ENCODE measurements at places on chromosomes 1 and 21.
A peak's percentile ranks its signal among the peaks of the same experiment; 100 is the strongest.

DNA sequence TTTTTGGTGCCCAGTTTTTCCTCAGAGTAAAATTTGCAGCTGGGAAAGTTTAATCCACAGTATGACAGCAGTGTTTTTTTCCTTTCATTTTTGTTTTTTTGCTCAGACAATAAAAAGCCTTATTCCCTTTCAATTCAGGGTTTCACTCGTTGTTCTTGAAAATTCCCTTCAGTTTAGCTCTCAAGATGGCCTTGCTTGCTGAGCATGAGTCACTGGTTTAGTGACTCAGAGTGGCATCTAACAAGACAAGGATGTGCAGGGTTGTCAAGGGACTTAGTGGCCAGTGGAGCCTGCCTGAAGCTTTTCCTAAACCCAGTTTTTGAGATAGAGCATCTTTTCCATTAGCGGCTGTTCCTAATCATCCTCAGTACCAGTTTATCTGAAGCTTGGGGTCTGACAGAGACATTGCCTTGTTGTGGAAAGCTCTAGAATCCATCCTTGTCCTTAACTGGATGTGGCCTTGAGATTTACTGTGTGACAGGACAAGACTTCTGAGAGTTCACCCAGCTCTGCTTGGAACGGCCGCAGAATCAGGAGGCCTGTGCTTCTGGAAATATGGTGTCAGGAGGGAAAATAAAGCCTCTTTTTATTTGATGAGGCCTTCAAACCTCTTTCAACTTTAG lies 48.4 kb upstream of the DNAJC6 start:
- DNase-seq: no peak

GRCh38 chr1:37410815-37411214 lies 63.6 kb upstream of the ZC3H12A start:
- DNase-seq: peak; percentile 56

DNA sequence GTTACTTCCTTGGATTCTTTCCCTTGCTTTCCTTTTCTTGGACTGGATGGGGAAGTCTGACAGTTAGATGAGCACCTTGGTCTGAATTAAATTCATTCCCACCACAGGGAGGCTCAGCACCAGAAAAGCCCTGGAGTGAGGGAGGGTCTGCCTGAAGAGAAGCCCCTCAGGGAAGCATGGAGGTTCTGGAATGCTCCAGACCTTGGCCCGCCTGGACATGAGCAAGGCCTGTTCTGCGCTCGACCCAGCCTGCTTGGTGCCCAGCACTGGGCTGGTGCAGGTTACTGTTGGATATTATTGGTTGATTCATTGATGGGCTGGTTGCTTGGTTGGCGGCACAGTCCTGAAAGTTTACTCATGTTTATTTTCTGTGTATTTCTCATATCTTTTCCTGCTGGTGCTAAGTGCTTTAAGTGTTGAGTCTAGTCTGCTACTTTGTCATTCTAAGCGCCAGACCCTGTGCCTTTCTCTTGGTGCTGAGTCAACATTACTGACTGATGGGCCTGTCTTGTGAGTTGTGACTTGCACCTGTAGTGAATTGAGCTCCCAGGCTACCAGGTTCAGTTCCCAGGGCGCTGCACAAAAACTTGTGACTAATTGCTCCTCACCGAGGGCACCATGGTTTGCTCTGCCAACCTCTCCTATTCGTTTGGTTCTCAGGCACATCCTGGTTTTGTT lies 538.5 kb downstream of the KIF26B start:
- no peak for DNase-seq

DNA sequence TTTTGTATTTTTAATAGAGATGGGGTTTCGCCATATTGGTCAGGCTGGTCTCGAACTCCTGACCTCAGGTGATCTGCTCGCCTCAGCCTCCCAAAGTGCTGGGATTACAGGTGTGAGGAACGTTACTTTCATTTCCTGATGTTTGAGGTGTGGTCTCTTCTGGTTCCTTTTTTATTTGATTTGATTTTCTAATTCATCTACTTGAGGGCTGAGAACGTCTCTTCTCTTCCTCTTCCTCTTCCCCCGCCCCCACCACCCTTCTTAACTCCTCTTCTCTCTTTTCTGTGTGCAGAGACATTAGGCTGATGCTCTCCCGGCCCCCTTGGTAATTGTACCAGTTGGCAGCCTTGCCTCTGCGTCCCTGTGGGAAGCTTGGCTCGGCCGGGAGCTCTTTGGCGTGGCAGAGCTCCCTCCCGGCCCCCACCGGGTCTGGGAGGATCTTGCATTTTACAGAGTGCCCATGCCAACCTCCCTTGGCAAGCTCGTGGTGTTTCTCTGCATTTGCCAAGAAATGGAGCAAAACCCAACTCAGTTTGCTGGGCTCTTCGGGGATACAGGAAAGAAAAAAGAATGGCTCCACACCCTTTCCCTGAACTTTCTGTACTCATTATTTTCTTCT lies 19.9 kb downstream of the CRYAA start:
- DNase-seq: peak; percentile 54

DNA sequence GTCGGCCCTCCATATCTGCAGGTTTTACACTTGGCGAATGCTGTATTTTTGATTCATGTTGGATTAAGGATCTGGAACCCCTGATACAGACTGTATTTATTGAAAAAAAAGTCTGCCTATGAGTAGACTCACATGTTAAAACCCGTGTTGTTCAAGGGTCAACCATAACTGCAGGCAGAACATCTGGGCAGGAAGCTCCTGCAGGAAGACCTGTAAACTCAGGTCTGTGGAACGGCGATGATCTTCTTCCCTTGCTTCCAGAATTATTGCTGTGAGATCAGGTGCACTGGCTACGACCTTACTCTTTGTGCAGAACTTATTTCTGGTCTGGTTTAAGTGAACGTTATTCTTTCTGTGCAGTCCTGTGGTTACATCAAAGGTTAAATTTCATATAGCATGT lies 96.6 kb downstream of the DISC1 start:
- no peak for DNase-seq

DNA sequence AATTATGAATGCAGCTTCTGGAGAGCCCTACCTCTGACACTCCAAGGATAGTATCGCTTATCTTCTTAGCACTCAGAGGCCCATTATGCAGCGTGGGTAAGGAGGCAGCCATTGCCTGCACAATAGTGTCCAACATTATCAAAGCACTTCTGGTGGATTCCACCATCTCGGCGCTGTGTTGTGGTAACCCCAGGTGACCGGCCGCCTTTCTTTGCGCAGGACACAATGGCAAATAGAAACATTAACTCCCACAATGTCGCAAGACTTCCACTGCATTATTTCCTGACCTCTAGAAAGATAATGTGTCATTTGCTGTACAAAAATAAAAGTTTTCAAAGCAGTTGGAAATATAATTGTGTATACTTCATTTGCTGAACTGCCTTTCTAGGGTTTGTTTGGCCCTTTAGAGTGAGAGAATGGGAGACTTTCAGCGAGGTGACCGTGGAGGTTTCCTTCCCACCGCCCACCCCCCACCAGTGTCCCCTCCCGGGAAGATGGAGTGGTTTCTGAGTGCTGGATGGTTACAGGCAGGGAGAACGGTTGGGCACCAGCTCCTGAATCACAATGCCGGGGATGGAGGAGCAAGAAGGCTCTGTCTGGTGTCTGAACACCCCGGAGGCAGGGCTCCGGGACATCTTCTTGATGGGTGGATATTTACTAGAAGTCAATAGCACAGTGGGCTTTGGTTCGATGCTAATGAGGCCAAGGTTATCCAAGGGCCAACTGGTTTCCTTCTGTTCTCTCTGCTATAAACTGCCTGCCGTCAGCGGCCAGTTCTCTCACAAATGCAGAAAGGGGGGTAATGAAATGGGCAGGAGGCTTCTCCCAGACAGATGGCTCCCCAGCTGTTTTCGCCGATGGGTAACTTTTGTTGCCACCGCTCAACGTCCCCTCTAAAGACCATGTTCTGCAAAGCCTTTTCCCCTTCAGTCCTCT lies 215.4 kb upstream of the PROX1 start:
- DNase-seq: no peak

GRCh38 chr21:35336534-35336933 lies 287.4 kb upstream of the RUNX1 start:
- DNase-seq: no peak

GRCh38 chr1:178960482-178961240 lies 65.0 kb upstream of the FAM20B start:
- peak; percentile 71 for DNase-seq

- DNase-seq: peak; percentile 38
These were observed 42.7 kb downstream of the MORN1 start for GRCh38 chr1:2348346-2349325.

- peak; percentile 82 for DNase-seq
These were observed at the start of gene EXTL1 for GRCh38 chr1:26021647-26022403. TSS of gene EXTL1 (plus strand) at chr1:26021775. CDS start at chr1:26022647, 872 bp downstream.

DNA sequence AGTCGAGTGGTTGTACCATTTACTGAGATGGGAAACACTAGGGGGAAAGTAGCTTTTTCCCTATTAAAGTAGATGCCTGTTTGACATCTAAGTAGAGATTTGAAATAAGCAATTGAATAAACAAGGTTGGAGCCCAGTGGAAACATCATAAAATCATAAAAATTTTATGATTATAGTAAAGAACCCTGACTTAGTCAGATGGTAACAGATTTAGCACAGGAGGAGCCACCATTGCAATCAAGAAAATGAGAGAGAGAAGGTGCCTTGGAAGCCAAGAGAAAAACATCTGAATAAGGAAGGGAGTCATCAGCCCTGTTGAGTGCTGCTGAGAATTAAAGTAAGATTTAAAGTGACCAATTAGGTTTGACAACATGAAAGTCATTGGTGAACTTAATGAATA lies 49.8 kb downstream of the SMG7 start:
- no peak for DNase-seq

DNA sequence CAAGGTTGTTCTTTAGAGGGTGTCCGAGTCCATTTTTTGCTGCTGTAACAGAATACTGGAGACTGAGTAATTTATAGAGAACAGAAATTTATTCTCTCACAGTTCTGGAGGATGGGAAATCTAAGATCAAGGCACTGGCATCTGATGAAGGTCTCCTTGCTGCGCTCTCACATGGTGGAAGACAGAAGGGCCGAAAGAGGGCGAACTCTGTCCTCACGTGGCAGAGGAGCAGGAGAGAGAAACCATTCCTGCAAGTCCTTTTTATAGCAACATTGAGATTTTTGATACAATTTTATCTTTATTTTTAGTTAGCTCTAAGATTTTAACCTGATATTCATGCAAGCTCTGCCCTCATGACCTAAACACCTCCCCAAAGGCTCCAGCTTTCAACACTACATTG lies 48.3 kb downstream of the ATG4C start:
- no peak for DNase-seq

GRCh38 chr1:10101929-10102328 lies 69.2 kb downstream of the UBE4B start:
- no peak for DNase-seq

- DNase-seq: no peak
These were observed 3.8 kb downstream of the CDK18 start for GRCh38 chr1:205508227-205508714.

GRCh38 chr1:10204003-10204642 lies 6.2 kb upstream of the KIF1B start:
- no peak for DNase-seq

DNA sequence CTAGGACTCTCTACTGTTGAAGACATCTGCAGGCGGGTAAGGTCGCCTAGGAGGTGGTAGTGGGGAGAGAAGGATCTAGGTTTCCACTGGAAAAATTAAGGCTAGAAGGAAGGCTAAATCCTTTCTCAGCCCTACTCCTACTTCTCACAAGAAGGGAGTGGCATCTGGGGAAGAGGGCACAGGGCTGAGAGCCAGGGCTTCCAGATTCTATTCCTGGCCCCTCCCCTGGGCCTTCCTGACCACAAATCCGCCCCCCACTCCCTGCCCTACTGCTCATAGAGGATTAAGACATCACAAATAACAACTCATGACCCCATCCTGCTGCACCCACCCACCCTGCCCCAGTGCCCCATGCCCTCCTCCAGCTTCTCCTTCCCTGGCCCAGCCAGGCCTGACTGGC lies 2.5 kb downstream of the PHLDA3 start:
- no peak for DNase-seq

DNA sequence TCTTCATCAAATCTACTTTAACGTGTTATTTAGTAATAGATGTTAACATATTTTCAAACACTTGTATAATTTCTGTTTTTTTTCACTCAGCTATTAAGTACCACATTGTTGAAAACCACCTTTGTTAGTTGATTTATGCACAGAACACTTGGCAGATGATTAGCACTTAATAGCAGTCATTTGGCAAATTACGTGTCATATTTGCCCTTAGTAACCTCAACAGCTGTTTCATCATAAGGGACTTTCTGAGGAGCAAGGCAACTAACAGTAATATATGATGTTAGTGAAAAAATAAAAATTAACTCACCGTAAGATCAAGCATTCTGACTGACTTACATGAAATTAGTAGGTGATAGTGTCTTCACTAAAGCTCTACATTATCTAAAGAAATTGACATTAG lies 186.4 kb downstream of the HMCN1 start:
- DNase-seq: no peak

- DNase-seq: no peak
These were observed 1.3 kb upstream of the CACNA1E start for GRCh38 chr1:181482001-181482430.

GRCh38 chr1:166840309-166841274 lies 1.3 kb downstream of the POGK start:
- DNase-seq: no peak

DNA sequence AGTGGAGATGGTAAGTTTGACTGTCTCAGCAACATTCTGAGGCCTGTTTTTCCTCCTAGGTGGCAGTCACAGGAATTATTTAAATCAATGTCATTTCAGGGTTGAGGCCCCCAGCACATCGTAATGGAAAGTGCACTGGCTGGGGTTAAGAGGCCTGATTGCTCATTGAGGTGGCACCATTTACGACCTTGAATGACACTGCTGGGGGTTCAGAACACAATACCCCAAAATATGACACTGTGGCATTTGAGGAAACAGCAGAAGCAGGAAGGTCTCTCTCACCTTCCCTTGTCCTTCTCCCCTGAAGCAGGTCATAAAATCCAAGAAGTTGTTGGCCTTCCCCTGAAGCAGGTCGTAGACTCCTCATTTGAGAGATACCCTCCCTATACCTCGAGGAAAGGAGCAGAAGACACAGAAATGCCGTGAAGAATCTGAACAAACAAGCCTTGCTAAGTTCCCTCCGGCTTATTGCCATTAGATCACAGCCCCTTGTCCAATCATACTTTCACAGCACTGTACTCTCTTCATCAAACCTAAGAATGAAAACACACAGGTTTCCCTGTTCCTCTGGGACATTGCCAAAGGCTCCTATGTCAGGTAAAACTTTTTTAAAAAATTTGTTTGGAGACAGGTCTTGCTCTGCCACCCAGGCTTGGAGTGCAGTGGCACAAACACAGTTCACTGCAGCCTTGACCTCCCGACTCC lies 71.3 kb downstream of the S1PR1 start:
- DNase-seq: no peak
